NT2/D1 (cell line): ENCODE measurements at places on chromosomes 1 and 21.

DNA sequence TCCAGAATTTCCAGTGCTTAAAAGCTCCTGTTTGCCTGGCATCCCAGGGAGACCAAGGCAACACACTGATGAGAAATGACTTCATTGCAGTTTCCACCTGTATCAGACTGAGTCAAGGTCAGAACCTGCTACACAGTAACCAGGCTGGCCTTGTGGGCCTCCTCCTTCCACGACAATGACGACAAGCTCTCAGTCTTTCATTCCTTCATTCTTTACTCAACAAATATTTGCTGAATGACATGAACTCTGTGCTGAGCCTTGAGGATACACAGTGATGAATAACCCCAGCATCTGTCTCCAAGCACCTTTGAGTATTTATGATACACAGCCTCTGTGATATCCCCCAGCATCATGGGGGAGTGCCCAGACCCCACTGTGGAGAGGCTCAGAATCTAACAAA lies 8.9 kb upstream of the LCE5A start:
- no peak for DNase-seq

- DNase-seq, result no peak
Observed at GRCh38 chr1:145983960-145984830, 12.2 kb downstream of the TXNIP start.

DNA sequence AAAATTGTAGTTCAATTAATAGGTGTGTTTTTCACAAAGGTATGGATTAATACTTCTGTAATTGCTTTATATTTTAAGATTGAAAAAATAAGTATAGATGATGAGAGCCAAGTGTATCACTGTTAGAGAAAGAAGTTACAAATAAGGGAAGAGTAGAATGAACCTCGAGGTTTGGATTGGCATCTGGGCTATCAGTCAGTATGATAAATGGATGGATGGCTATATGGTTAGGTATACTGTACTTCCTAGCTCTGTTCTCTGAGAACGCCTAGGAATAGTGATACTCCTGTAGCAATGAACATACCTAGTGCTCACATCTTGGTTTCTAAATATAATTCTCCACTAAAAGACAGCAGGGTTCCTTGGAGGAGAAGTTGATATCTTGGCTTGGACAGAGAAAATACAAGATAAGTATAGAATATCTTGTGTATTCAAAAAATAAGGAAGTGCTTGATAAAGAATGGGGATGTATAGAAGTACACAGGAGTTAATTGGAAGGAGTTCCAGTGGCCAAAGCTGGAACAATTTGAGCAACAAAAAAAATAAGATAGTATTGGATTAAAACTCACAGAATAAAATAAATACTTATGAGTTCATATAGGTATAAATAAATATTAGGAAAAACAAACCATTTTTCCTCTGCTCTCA lies 12.4 kb downstream of the IPO9 start:
- DNase-seq, result no peak

GRCh38 chr1:159821171-159821867 lies 5.4 kb upstream of the SLAMF8 start:
- DNase-seq, result no peak

DNA sequence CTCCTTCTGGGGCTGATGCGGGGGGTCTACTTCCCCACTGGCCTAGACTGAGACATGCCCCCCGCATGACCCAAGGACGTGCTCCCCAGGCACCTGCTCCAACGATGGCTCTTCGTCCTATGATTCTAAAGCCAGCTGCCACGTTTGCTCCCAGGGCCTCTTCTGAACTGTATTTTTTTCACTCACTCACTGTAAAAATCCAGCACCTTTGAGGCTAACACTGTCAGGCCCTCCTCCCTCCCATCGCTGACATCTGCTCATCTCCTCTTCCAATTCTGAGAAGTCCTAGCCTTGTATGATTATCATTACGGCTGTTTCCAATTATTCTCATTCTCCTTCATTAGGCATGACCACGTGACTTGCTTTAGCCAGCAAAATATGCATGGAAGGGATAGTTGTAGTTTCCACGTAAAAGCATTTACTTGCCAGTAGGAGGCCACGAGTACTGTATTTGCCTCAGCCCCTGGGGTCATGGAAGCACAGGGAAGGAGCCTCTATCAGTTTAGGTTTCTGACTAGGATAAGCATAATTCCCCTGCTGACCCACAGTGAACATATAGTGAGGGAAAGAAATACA lies 19.1 kb upstream of the EDN2 start:
- DNase-seq, result no peak

GRCh38 chr1:6275826-6276782 lies 15.2 kb upstream of the GPR153 start:
- no peak for DNase-seq

GRCh38 chr1:205519541-205520131 lies 15.2 kb downstream of the CDK18 start:
- peak; percentile 70 for DNase-seq

DNA sequence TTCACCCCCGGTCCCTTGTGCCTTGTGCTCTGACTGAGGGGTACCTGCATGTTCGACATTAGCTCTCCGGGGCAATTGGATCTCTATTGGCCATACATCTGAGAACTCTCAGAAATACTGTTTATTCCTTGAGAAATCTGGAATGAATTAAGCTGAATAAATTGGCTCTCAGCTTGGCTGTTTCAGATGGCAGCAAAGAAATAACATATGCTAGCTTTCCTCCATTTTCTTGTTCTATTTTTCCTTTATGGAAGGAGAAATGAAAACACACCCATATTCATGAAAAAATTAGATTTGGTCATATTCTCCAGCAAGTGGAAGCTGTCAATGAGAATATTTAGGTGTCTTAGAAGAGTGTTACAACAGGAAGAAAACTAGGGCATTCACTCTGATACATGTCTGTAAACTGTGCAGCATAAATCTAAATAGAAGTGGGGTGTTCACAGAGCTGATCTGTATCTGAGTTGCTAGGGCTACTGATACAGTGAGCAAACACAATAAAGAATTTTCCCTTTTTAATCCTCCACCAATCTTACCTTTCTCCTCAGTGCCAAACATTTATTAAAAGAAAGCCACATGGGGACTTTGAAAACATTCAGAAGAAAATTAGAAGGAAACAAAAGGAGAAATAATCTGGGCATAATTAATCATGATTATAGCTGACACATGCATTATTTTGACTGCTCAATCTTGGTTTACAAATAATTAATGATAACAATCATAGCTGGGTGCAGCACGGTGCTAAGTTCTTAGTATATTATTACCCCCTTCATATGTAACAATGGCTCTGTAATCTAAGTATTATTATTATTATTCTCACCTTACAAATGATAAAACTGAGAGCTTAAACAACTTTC lies 671.9 kb upstream of the USP24 start:
- DNase-seq, result no peak

- peak; percentile 73 for DNase-seq
Observed at GRCh38 chr1:119372503-119373086, 4.0 kb downstream of the HAO2 start.

GRCh38 chr1:211305044-211305443 lies 21.6 kb upstream of the TRAF5 start:
- DNase-seq, result no peak

- no peak for DNase-seq
Observed at GRCh38 chr1:26626994-26627393, 68.8 kb upstream of the ARID1A start.

DNA sequence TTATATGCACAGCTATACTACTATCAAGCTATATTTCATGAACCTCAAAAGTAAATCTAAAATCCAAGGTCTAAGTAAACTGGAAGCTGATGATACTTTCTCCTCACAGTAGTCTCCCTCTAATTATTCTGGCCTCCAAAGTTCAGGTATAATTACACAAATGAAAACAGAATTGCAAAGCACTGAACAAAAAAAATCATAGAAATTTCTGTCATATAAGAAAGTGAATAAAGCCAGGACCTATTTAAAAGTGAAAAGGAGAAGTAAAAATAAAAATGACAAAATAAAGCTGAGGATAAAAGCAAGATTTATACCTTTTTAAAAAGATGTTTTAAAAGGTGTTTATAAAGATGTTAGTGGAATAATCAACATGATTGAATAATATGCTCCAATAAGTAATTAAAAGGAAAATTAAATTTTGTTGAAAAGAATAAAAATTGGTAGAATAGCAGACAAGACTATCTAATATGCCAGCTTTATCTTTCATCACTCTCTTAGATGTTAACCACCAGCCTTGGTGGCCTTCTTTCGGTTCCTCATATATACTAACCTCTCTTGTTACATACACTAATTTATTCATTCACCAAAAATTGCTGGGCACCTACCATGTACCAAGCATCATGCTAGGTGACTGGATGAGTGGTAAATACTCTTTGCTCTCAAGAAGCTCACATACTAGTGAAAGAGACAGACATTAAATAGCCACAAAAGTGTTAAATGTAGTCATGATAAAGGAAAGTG lies 25.1 kb downstream of the SHCBP1L start:
- no peak for DNase-seq

DNA sequence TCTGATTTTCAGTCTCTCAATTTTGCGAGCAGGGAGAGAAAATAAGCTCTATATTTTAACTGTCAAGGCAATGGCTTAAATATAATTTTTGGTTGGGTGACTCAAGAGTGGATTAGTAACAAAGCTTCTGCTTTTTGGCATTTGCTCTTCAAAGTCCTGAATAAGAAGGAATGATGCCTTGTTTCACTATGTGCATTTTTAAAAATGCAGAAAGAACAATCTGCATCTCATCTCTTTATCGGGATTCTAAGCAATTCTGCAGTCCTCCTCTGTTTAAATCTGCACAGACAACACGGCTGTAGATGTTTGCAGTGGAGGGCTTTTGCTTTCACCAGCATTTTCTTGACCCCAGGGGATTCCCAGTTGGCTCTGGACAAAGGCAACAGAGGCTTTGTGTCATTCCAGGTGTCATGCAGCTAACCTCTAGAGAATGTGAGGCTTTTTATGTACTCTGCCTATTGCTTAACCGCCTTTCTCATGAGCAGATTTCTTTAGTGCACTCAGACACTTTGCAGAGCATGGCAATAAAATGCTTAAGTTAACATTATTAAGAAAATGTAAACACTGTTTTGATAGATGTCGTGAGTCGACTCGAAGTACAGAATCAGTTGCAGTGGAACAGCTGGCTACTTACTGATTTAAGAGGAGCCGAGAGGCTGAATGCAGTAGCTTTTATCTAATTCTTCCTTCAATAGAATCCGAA lies 783.2 kb upstream of the NEGR1 start:
- peak; percentile 61 for DNase-seq

DNA sequence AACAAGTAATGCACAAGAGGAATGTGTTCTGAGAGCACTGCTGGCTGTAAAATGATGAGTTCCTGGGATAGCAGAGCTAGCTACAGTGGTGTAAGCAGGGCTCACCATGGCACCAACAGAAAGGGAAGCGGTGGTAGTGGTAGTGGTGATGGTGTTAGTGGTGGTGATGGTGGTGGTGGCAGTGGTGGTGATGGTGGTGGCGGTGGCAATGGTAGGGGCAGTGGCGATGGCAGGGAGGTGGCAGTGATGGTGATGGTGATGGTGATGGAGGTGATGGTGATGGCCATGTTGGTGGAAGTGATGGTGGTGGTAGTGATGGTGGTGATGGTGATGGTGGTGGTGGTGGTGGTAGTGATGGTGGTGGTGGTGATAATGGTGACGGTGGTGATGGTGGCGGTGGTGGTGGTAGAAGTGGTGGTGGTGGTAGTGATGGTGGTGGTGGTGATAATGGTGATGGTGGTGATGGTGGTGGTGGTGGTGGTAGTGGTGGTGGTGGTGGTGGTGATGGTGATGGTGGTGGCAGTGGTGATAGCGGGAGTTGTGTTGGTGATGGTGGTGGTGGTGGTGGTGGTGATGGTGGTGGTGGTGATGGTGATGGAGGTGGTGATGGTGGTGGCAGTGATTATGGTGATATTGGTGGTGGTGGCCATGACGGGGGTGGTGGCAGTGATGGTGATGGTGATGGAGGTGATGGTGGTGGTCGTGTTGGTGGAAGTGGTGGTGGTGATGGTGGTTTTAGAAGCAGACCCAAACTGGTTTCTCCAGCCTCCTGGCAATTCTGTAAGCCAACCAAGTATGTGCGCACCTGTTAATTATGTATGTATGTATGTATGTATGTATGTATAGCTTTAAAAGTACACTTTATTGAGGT lies 254.1 kb downstream of the TRABD2B start:
- DNase-seq, result no peak
